Endothelial cell (in vitro differentiated cells): ENCODE measurements at places on chromosomes 3 and 15.

DNA sequence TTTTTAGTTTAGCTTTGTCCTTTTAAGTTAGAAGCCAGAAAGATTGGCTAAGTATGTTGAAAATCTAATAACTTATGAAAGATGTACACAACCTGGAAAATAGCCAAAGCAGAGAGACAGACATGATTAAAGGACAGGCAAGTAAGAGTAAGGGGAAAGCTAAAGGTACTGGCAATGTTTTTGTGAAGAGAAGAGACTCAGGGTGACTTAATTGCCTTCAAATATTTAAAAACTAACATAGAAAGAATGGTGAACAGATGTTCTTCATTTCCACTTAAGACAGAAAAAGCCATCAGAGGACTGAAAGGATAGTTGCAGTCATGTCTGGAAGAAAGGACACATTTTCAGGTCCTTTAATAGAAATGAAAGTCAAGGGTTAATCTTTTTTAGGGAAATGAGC is 68.8 kb downstream of the ZNF385D start:
- DNase-seq: no peak

GRCh38 chr15:68271854-68272471 is 5.6 kb upstream of the FEM1B start:
- DNase-seq: no peak

DNA sequence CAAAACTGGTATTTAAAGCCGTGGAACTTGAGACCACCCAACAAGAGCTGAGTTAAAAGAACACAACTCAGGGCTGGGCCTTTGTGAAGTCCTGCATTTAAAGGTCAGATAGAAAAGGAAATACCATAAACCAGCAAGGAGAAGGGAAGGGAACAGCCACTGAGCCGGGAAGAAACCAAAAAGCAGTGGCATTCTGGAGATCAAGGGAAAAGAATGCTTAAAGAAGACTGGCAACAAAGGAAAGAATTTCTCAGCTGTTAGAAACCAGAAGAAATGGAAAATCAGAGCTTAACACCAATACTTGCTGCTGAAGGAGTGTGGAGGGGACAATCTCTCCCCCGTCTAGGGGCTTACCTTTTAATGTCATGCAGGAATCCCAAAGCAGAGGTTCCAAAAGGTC is 247.4 kb upstream of the CHRNA7 start:
- no peak for DNase-seq

DNA sequence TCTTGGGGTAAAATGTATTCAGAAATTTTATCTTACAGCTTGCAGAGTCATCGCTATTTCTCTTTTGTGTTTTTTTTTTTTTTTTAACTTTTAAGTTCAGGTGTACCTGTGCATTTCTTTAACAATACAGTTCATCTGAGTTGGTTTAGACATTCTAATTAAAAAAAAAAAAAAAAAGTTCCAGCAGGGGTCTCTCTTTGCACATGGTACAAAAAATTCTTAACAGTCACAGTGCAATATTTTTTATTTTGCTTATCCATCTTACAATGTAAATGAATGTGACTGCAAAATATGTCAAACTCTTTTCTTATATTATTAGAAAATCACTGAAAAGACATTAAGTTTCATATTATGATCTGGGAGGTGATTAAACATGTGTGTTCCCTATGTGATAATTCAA is 47.5 kb upstream of the SLC9A9 start:
- DNase-seq: no peak

DNA sequence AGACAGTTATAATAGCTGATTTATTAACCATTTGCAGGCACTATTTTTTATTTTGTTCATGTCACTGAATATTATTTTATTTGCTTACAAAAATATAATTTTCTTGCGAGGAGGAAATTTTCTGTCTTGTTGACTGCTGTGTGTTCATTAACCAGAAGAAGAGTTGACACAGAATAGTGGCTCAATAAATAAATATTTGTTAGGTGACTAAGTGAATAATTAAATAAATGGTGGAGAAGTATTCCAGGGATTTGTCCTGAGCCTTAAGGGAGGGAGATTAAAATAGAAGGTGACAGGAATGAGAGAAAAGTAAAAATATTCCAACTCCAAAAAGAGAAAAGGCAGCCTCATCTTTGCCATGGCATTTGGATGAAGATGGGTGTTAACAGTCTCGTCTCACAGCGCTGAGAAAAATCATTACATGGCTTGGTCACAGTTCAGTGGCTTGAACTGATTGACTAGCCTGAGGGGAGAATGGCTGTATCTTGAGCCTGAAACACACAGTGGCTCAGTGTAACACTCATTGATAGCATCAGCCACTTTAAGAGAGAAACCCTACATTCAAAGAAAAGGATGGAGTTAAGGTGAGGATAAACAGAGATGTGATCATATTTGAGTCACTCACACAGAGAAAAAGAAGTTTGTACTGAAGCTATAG is 449.9 kb upstream of the NAALADL2 start:
- no peak for DNase-seq

DNA sequence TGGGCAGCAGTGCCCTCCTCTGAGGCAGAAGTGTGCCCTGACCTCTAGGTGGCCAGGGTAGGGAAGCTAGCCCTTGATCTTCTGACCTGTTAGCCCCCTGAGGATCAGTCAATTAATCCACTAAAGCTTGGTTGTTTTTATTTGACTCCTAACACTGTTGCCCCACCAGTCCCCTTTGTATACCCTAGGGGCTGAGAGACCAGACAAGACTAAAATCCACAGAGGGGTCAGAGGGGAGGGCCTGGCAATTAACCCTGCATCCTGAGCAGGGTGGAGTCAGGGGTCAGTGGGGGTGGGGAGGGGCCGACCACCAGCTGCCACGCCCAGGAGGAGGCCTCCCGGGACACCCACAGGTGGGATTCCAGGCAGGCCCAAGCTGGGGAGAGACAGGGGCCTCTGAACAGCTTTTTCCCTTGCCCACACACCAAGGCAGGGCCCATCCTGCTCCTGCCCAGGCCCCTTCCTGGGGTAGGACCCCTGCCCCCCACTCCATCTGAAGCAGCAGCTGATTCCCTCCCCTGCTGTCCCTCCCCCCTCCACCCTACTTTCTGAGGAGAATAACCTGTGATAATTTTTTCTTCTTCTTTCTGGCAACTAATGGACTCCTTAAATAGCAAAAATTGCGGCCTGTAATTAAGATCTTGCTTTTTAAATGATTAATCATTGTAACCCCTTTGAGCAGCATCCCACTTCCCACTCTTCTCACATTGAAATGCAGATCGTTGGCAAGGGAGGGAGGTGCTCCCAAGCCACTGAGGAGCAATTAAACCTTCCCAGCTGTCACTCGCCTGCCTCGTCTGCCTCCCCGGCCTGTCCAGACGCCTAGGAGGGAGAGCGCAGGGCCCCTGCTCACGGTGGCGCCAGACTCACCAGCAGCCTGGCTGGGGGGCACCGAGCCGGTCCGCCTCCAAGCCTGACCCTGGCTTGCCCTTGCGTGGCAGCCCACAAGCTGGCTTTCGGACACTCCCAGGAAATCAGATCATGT is 51.9 kb downstream of the RHCG start:
- DNase-seq: no peak

- no peak for DNase-seq
Measured at GRCh38 chr3:36741285-36741684, 23.1 kb downstream of the DCLK3 start.

DNA sequence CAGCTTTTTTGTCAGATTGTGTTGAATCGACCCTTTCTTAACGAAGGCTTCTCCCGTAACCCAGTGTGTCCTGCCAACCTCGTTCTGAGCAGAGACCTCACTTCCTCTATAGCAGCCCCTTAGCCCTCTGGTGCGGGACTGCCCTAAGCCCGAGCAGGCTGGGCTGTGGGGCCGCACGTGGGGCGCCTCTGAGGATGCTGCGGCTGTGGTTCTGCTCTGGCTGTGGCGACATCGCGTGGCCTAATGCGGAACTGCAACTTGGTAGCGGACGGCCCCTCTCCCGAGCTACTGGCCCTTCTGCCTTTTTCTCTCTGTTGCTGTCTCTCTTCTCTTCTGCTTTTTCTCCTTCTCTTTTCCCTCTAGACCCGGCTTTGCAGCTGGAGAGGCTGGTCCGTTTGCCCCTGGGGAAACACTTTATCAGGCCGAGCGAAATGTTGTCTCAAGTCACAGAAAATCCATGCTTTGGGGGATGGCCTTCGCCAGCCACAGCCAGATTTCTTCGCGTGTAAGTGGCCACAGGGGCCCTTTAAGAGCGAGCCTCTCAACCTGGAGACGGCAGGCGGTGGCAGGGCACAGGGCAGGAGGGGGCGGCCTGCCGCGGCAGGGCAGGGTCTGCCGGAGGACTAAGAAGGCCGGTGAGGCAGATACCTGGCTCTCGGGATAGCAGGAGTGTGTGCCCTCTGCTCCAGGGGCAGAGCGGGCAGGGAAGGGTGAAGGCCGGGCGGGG is 19.4 kb upstream of the KIF23 start:
- DNase-seq: peak; percentile 95

- peak; percentile 89 for DNase-seq
Measured at GRCh38 chr3:69739204-69740102, at the start of gene MITF. MITF (plus strand) TSS chr3:69739464; CDS start chr3:69739598, 134 bp downstream.

DNA sequence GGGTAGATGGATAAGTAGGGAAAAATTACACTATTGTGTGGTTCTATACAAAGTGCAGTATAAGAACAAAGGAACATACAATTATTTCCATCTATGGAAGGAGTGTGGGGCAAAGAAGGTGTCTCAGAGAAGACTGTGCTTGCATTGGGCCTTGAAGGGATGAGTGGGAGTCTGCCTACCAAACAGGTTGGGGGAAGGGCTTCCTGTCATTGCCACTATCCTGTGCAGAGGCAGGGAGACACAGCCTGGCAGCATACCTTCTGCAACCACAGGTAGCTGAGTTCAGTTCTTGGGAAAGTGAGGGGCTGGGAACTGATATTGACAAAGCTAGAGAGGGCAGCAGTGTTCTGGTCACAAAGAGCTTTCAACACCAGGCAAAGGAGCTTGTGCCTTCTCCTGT is 3.4 kb downstream of the TIMP4 start:
- no peak for DNase-seq

DNA sequence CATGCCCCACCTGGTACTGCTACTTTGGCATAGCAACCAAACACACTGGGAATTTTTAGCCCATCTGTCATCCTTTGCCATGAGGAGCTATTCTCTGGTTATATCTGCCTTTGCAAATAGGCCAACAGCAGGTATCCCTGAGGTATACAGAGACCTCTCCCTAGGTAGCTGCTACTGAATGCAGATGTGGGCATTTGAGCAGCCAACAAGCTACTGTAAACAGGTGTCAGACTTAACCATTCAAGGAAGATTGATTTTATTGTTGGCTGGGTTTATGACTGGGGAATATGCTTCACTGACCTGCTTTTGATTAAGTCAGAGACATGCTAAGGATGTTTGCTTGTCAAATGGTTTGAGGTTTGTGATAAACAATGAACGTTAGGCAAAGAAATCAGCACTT is 183.2 kb downstream of the OXSM start:
- no peak for DNase-seq

DNA sequence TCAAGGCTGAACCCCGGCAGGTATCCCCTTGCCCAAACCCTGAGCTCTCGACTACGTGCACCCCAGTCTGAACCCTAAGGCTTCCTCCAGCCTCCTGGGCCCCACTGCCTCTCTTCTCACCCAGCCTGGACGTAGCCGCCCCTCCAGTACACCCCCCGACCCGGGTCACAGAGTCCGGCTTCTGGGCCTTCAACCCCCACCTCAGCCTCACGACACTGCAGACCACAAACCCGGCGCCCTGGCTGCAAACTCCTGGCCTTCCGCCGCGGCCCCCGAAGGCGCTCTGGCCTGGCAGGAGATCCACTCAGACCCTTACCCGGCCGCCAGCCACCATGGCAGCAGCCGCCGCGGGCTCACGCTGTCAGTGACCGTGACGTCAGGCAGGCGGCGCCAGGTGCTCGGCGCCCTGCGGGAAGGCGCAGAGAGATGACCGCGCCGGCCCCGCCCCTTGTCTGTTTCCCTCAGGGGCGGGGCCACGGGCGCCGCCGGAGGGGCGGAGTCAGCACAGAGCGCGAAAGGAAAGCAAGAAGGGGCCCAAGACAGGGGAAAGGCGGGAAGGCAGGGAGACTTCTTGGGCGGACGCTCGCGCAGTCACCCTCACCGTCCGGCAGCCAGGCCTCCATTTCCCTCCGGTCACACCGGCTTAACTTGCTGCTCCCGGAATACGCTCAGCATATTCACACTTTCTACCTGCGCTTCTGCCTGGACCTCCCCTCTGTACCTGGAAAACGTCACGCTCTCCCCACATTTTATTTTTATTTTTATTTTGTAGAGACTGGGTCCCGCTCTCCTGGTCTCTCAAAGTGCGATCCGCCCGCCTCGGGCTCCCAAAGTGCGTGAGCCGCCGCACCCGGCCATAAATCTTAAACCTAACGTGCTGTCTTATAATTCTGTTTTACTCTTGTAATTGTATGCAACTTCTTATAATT is at the start of gene RMDN3:
Gene RMDN3, minus strand, starts transcription at position 372 of the 929 bp plus-strand sequence. CDS start 471 bp downstream, outside the sequence.
- DNase-seq: peak; percentile 95

- no peak for DNase-seq
Measured at GRCh38 chr3:111972891-111973290, 5.9 kb upstream of the ABHD10 start.

GRCh38 chr3:47452453-47453215 is 23.1 kb downstream of the SCAP start:
- DNase-seq: no peak

- DNase-seq: no peak
Measured at GRCh38 chr3:37489355-37489754, 315.0 kb upstream of the LRRFIP2 start.

- no peak for DNase-seq
Measured at GRCh38 chr3:76324101-76324500, 538.8 kb upstream of the ZNF717 start.

GRCh38 chr15:98815207-98815606 is 166.9 kb downstream of the IGF1R start:
- no peak for DNase-seq

DNA sequence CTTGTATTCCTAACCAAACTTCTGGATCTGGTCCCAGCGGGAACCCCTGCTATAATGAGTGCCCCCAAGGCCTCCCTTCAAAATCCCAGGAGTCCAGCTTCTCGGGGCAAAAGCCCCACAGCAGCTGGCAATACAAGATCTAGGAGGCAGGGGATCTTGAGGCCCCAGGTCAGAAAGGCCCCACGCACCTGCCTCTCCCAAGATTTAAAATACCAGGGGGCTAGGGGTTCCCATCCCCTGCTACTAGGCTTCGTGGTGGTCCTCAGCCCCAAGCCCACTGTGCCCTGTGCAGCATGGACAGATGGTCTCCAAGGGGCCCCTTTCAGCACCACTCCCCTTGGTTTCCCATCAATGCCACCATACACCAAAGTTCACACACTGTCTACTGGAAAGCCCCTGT is 15.8 kb upstream of the CYP11A1 start:
- no peak for DNase-seq

DNA sequence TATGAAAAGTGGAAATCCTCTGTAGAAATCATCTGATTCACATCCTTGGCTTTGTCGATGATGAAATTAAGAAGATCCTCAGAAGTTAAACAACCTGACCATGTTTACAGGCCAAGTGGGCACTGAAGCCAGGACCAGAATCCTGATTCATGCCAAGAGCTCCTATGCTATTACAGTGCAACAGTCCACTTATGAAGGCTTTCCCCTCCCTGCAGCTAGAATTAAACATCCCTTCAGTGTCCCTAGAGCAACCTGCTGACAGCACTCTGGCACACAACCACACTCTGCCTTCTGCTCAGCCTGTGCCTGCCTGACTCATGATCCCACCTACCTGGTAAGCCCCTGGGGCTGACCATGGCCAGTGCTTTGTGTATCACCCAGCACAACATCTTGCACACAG is 33.8 kb downstream of the TXNRD3 start:
- no peak for DNase-seq

GRCh38 chr3:47646362-47646761 is 67.7 kb upstream of the CSPG5 start:
- no peak for DNase-seq

GRCh38 chr15:45129651-45130129 is at the start of the genes DUOX1 and DUOXA1:
DUOX1 (plus strand) TSS chr15:45129994; CDS start chr15:45131967, 1,973 bp downstream.
DUOXA1 (minus strand) TSS chr15:45129879; CDS start chr15:45123014, 6,865 bp downstream.
- peak; percentile 29 for DNase-seq

GRCh38 chr3:101567528-101568317 is 6.1 kb downstream of the TRMT10C start:
- DNase-seq: no peak

- no peak for DNase-seq
Measured at GRCh38 chr3:52792961-52793695, 1.5 kb upstream of the ITIH3 start.
